ENCODE measurements at places on chromosomes 2 and 18.
A peak's percentile ranks its signal among the peaks of the same experiment; 100 is the strongest.

- DNase-seq, result no peak
These were observed 1.1 kb downstream of the SCG2 start for GRCh38 chr2:223601018-223601417.

DNA sequence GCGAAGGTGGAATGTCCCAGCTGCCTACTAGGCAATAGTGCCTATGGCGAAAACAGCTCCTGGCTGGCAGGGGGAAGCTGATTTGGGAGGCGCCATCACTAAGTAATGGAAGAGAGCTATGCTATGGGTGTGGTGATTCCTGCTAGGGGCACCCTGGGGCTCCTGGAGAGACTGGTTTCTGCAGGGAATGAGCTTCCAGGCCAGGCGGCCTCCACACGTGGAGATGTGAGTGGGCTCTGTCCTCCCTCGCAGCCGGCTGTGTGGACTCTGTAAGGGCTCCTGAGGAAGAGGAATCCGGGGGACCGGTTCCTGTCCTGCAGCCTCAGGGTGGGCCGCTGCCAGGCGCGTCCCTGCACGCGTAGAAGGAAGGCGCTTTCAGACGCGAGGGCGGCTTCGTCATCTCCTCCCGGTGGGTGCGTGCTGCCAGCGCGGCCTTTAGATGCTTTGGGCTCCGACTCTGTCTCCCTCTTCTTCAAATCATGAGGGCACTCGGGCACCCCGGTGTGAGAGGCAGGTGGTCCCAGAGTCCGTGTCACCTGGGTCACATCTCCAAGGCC lies 55.5 kb upstream of the ANKRD62 start:
- no peak for DNase-seq

DNA sequence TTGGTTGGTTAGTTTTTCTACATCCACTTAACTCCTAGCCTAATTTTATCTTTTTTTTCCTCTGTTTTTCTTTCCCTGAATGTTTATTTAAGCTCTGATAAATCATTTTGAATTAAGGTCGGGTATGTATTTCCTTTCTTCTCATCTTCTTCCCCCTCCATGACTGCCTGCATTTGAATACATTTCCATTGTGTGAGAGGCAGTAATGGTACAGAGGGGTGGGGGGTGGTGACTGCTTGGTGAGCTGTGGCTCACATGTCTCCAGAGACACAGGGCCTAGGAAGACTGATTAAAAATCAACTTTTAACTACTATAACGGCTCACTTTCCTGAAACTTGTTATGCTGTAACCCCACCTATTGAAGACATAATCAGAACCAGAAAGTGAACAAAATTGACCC lies 58.0 kb downstream of the NEDD4L start:
- DNase-seq, result no peak

DNA sequence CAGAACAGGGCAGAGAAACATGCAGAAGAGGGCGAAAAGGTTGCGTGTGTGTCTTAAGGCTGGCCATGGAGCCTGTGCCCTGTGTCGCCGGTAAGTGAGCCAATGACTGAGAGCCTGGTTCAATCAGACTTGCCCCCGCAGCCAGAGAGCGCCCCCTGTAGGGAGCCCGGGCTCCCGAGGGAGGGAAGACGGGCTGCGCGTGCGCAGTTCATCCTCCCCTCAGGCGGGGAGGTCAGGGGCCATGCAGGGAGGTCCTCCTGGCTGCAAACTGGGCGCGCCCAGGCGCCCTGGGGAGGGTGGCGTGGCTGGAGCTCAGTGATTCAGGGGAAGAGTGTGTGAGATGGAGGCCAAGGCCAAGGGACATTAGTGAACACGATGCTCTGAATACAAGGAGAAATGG lies 276.6 kb downstream of the PHLPP1 start:
- DNase-seq, result no peak

- DNase-seq, result peak; percentile 49
These were observed 21.7 kb downstream of the DDX18 start for GRCh38 chr2:117835990-117836760.

- DNase-seq, result no peak
These were observed 58.3 kb downstream of the MTCL1 start for GRCh38 chr18:8763611-8764010.

- DNase-seq, result no peak
These were observed 278.6 kb downstream of the SLC8A1 start for GRCh38 chr2:40173276-40173675.

DNA sequence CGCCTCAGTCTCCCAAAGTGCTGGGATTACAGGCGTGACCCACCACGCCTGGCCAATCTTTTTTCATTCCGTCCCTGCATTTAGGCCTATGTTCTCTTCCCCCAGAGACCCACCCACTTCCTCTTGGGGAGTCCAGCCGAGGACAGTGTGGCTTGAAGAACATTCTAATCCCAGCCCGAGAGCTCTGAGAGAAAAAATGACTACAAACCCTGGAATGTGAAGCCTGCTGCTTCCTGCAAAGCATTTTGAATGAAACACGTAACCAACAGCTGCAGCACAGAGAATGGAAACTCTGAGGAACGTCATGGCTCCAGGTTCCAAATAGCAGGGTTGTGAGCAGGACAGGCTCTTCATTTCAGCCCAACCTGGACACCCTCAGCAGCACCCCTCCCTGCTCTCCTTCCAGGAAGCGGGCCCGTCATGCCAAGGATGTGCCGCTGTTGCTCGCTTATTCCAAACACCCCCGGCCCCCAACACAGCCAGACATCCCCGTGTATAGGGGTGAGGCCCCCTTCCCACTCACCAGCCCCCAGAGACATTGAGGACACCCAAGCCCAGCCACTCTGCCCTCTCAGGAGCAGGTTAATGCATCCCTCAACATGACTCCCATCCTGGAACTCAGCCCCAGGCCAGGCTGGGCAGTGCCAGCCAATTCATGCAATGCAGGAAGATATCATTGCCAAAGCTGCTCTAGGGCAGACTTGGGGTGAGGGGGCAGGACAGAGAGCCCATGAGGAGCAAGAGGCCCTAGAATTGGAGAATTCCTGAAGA lies 139.8 kb downstream of the ZFP36L2 start:
- DNase-seq, result no peak

- DNase-seq, result no peak
These were observed 13.0 kb downstream of the HDAC4 start for GRCh38 chr2:239387811-239388210.

Data from breast epithelium (tissue), 4 donors.